NCI-H2081 (cell line): ENCODE measurements at places on chromosomes 5 and 9.

DNA sequence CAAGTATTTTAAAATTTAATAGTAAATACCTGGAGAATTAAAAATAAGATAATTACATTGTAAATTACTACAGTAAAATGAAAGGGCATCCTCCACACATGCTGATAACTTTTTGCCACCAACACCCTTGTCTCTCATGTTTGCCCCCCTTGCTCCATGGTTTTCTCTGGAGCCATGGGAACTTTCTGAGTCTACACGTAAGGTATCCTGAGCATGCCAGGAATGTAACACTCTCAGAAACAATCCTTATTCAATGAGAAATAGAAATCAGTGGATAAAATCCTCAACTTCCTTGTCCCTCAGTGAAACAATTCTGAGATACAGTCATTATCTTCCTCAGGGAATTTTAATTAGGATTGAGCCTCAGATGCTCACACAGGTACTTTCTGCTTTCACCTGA is 108.9 kb downstream of the IZUMO3 start:
- no peak for DNase-seq

- peak; percentile 40 for DNase-seq
Measured at GRCh38 chr9:107870927-107871680, 381.5 kb upstream of the KLF4 start.

- no peak for DNase-seq
Measured at GRCh38 chr9:103152473-103152872, 157.3 kb downstream of the CYLC2 start.

DNA sequence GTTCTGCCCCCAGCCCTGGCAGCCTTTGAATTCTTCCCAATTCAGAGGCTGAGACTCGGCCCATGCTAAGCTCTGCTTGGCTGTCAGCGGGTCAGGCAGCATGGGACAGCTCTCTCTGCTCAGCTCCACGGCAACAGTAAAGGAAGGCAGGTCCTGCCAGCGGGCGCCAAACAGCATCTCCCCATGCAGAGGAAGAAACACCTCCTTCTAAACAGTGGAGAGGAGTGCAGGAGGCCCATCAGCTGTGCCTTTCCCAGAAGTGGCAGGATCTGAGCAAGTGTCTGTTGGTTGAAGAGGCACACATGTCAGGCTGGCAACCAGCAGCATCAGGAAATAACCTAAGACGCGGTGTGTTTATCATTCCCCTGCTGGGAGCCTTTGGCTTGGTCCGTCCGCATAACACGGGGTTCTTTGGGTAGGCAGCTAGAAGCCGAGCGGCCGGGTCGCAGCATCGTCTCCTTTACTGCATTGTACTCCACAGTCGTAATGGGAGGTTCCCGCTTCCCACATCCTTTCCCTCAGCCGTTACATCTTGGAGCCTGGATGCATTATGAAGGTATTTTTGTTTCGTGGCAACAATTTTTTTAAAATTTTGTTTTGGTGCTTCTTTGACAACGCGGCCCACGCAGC is 42.7 kb upstream of the NCS1 start:
- no peak for DNase-seq

- no peak for DNase-seq
Measured at GRCh38 chr9:95029288-95029687, 288.2 kb downstream of the FANCC start.

- DNase-seq = no peak
Measured at GRCh38 chr5:143251190-143251589, 152.3 kb downstream of the NR3C1 start.

- DNase-seq = no peak
Measured at GRCh38 chr5:93022796-93023447, 558.1 kb downstream of the NR2F1-AS1 start.

DNA sequence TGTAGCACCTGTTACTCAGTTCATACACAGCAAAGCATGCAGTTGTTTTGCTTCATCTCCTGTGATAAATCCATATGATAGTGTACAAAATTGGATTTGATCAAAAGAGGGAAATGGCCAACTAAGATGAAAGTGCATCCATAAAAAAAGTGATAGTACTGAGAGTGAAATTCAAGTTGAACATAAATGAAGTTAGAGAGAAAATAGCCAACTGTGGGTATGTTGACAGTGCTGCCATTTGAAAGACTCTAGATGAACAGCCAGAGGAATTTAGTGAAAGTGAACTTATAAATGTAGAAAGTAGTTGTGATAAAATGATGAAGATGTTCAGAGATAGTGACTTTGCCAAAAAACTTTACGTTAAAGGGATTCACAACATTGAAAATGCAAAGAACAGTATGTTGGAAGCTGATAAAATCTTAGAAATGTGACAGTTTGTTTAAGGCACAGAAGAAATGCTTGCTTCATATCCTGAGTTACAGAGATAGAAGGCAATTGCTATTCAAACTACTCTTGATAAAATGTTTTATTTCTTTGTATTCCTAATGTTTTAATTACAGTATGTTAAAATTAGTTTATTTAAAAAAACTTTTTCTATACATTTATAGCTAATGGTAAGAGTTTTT is 119.7 kb downstream of the DMXL1 start:
- DNase-seq = no peak

GRCh38 chr5:20949636-20950035 is 961.6 kb upstream of the CDH18 start:
- DNase-seq = no peak

- DNase-seq = no peak
Measured at GRCh38 chr9:105928416-105928815, 234.1 kb downstream of the TMEM38B start.

DNA sequence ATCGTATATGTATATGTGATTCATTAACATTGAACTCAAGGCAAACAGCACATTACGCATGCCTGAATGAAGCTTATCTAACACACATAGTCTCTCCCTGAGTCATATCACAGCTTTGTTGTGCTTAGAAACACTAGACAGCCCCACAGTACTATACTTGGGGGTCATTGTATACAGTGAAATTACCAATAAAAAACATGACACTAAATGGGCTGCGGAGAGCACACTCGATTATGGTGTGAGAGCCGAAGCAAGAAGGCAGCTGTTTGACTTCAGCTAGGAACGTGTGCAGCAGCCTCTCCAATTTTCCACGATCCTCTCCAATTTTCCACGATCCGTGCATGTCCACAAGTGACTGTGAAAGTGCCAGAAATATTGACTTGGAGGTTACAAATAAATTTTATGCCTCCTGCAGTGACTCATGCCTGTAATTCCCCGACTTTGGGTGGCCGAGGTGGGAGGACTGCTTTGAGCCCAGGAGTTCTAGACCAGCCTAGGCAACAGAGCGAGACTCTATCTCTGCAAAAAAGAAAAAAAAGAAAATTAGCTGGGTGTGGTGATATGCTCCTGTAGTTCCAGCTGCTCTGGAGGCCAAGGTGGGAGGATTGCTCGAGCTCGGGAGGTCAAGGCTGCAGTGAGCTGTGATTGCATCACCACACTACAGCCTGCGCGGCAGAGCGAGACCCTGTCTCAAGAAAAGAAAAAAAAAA is 102.4 kb downstream of the DAPK1 start:
- no peak for DNase-seq

GRCh38 chr5:181217803-181218062 is 5.3 kb upstream of the TRIM41 start:
- no peak for DNase-seq

DNA sequence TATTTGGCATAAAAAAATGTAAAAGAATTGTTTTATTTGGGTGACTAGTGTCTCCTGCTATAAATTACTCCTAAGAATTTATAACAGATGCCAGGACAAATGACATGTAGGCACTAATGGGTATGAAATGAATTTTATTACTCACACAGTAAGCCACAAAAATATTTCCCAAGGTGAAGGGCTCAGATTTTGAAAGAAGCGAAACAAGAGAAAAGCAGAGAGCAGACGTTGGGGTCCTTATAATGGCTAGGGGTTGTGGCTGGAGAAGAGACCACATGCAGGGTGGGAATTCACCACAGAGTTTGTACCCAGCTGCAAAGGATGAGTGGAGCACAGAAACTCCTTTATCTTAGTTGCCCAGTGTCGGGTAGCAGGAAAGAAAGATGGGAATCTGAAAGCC is 45.0 kb upstream of the PRR16 start:
- no peak for DNase-seq

- no peak for DNase-seq
Measured at GRCh38 chr5:57736716-57737115, 254.1 kb upstream of the ACTBL2 start.

GRCh38 chr5:138230261-138230660 is 17.1 kb upstream of the CDC23 start:
- no peak for DNase-seq

DNA sequence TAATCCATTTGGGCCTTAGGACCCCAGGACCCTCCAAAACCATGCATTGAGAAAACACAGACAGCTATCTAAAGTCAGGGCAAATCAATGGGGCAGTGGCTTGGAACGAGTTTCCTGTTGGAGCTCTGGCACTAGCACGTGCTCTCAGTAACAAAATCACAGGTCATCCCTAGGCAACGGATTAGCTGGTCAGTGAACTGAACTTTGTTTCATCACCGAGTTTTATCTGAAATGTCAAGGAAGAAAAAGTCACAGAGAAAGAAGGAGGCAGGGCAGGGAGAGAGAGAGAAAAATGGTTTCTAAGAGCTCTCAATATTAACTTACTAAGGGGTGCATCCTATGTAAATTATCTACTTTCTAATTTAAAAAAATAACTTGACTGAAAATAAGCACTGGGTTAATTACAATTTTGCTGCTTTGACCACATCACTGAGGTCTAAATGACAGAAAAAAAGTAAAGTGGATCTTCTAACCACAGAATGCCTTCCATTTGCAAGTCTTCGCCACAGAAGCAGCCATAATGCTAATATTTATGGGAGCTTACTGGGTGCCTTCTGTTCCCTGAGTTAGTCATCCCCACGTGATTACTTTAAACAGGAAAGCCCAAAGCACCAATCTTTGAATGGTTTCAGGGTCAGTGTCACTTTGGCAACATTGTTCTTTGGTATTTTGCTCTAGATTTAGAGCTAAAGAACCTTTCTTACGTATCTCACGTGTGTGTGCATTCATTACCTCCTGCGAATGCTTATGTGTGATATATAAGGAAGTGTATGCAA is 503.9 kb downstream of the RASEF start:
- DNase-seq = no peak
